ENCODE measurements at places on chromosomes 1 and 21.

DNA sequence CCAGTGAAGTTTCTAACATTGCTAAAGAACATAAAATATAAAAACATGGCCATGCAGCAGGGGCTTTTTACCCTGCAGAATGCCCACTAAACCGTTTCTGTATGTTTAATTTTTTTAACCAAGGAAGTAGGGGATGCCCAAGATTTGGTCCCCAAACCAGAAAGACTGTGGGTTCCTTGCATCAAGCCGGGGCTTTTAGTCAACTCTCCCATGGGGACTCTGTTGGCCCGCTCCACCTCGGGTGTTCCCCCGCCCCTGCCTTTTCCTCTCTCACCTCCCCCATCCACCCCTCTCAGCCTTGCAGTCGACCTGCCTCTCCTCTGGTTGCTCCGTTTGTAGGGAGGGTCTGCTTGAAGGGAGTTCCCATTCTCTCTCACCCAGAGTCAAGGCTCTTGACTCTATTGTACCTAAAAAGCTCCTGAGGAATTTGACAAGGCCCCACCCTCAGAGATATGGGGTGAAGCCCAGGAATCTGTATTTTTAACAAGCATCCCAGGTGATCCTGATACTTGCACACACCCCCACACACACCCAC, 117.5 kb downstream of the TOMM20 start:
- no peak for DNase-seq

DNA sequence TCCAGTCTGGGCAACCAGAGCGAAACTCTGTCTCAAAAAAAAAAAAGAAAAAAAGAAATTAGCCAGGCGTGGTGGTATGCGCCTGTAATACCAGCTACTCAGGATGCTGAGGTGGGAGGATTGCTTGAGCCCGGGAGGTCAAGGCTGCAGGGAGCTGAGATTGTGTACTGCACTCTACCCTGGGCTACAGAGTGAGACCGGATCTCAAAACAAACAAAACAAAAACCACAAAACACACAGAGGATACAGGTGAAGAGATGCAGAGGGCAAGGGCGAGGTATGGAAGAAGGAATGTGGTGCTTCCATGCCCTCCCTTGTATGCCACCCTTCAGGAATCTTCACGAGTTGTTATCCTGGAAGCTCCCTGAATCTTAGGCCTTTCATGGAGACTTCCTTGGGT, 68.5 kb downstream of the NDUFS5 start:
- DNase-seq: no peak

GRCh38 chr1:245310571-245311531, 156.1 kb downstream of the KIF26B start:
- DNase-seq: no peak

DNA sequence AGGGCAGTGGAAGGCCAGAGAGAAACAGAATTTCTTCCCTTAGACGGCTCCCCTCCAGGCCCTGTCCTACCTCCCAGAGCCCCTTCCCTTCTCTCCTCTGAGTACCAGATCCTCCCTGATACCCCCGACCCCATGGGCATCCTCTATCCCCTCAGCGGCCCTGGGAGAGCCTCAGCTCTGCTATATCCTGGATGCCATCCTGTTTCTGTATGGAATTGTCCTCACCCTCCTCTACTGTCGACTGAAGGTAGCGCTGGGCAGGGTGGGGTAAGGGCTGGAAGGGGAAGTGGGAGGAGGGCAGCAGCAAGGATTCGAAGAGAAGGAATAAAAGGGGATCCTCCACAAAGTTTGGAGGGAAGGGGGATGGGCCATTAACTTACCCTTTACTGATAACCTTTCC, 2.7 kb downstream of the FCER1G start:
- no peak for DNase-seq

DNA sequence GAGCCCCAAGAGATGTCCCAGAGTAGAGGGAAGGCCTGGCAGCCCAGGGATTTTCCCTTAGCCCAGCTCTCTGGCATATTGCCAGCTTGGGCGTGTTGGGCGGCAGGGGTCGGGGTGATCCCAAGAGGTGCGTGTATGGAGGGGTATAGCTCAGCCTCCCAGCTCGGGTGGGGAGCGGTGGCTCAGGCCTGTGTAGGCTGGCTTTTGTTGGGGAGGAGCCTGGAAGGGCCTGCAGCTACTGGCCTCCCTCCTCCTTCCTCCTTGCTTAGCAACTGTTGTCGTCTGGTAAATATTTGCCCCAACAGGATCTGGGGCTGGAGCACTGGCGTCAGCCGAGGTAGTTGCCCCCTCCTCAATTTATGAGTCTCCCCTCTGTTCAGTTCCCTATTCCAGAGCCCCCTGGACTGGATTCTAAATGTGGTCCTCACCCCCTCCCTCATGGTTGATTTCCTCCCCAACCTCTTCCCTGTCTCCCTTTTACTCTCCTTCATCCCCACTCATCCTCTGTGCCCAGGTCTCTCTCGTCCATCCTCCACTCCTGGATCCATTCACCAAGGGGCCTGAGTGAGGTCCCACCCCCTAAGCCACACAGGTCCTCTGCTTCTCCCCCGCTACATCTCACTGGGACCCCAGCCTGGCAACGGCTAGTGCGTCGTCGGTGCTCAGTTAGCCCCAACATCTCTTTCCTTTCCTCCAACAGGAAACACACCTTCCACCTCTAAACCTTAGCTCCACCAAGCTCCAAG, 10.3 kb upstream of the LMNA start:
- peak; percentile 75 for DNase-seq

Data from A172 (cell line).